ENCODE measurements at places on chromosomes 3 and 15.

GRCh38 chr3:164806188-164806587, 272.1 kb downstream of the SI start:
- DNase-seq = no peak

DNA sequence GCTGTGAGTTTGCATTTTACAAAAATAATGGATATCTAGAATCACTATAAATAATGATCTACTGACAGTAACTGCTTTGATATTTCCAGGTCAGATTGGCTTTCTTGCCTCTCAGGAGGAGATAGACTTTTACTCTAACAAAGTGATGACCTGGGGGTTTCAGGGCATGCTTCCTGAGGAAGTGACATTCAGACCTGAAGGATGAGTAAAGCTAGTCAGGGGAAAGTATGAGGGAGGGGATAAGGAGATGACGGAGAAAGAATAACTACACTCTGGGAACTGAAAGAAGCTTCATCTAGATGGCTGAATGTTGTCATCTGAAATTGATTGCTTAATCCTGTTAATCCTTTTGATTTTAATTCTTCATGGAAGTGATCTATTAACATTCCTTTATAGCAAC, 32.2 kb downstream of the ARMC8 start:
- no peak for DNase-seq

DNA sequence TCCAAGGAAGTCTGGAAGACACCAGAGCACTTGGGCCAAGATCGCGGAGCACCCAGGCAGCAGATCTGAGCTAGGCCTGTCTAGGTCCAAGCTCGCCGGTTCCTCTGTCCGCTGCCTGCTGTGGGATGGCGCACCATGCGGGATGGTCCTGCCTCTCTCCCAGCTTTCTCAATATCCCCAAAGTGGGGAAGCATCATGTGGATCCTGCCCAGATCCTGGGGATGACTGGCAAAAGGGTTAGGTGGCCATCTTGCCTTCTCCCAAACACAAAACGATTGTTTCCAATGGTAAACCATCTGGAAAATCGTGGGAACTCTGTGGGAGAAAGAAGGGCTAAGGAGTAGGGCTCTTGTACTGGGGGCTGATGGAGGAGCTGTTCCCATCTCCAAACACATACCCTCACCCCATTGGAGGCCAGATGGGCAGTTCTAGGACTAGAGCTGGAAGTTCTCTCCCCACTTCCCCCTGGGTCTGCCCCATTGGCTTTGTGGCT, 8.9 kb downstream of the PRKCD start:
- DNase-seq = no peak

DNA sequence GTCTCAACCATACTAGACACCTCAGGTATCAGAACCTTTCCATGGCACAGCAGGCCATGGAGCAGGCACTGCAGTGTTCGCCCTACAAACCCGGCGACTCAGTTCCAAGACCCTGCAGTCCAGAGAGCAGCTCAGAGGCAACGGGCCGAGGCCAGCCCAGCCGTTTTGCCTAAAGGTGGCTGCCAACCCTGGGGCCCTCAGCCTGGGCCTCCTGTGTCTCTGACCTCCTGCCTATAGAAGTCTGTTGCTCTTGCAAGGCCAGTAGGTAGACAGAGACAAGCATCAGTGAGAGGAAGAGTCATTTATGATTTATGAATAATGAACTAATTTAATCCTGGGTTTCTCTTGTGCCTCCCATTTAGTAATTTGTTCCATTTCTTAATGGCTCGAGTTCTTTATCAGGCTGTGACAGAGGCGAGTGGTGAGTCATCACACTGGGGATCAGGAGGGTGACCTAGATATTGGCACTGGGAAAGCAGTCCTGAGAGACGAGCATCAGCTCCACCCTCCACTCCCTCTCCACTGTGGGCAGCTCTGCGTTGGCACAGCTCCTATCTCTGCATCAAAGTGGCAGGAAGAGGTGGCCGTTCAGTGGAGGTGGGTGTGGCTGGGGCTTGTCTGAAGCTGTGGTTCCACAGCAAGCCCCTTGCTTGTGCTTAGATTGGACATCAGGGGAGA, 79.8 kb downstream of the ABHD5 start:
- DNase-seq = no peak

- no peak for DNase-seq
These were observed 251.4 kb downstream of the MAGI1 start for GRCh38 chr3:65787340-65787739.

- DNase-seq = no peak
These were observed 21.0 kb upstream of the CGNL1 start for GRCh38 chr15:57355259-57355658.

GRCh38 chr3:116039651-116039985, 405.7 kb downstream of the LSAMP start:
- no peak for DNase-seq

DNA sequence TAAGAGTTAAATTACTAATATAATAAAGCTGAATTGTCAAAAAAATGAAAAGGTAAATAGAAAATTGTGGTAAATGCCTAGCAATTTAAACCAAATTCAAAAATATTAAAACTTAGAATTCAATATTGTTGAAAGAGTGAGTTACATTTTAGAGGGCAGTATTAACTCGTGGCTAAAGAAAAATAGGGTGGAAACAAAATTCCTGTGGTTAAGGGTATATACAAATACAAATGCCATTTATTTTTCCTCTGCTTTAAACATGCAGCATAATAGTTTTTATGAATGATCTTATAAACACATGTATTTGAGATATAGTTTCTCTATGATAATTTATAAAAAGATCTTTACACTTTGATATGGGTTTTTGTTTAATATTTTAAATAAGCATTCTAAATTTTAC, 79.0 kb downstream of the NEDD4 start:
- DNase-seq = no peak

- no peak for DNase-seq
These were observed 25.4 kb upstream of the CHMP2B start for GRCh38 chr3:87201727-87202126.

GRCh38 chr3:16480861-16481545, 32.5 kb downstream of the RFTN1 start:
- no peak for DNase-seq

- no peak for DNase-seq
These were observed 328.5 kb downstream of the RBMS3 start for GRCh38 chr3:29609328-29609811.

DNA sequence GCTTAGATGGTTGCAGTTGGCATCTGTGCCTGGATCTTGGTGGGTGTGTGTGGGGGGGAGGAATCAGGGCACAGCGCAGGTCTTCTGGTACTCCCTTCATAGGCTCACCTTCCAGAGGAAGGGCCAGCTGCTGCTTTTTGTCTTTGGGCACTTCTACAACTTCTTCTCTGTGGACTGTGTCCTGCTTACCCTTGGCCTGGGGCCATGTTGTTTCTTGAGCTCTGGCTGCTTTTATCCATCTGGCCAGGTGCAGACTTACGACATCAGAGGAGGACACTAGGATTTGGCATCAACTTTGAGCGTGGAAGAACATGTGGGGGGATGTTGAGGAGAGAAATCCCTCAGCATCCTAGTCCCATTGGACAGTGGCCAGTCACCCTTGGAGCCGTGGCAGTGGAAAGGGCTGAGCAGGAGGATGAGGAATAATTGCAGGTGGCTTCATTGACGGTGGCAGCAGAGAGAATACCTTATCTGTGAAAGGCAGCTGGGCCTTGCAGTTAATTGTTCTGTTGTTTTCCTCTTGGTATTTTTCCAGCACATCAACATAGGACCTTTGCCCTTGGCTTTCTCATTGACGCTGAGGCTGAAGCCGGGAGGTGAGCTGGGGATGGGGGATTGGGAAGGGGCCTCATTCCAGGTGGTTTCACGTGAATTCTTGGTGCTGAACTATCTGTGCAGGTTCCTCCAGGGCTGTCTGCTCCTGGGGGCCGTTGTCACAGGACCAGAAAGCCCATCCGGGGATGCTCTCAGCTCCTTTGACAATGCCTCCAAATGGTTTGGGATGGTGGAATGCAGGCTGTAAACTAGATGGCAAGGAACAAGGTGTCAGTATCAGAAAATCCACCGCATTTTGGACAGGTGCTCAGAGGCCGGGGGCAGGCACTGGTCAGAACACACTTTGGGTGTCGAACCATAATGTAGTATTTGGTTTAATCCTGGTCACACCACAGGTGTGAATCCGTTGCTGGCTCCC, 9.7 kb downstream of the EPHB1 start:
- no peak for DNase-seq

- no peak for DNase-seq
These were observed 20.6 kb upstream of the FBLN2 start for GRCh38 chr3:13528217-13528867.

GRCh38 chr3:46609944-46610722, 2.2 kb upstream of the FAM240A start:
- DNase-seq = no peak

DNA sequence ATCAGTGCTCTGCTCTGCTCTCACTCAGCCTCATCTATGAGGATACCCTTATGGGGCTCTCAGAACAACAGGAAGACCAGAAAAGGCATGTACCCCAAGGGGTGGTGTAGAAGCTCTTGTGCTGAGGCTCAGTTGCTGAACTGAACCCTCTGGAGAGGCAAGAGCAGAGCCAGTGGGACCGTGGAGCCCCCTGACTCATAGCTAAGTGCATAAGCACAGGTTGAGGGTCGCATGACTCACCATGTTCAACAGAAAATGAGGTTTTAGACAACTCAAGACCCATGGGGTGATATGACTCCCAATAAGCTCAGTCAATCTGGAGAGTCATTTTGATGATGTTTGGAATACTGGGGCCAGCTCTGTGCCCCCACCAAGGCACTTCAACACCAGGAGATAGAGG, 37.3 kb downstream of the CRYGS start:
- no peak for DNase-seq

- no peak for DNase-seq
These were observed 8.6 kb downstream of the ZNF445 start for GRCh38 chr3:44468572-44469520.

GRCh38 chr3:187085933-187086332, 53.4 kb downstream of the RPL39L start:
- no peak for DNase-seq

GRCh38 chr15:58459560-58459959, 27.8 kb downstream of the LIPC start:
- no peak for DNase-seq

DNA sequence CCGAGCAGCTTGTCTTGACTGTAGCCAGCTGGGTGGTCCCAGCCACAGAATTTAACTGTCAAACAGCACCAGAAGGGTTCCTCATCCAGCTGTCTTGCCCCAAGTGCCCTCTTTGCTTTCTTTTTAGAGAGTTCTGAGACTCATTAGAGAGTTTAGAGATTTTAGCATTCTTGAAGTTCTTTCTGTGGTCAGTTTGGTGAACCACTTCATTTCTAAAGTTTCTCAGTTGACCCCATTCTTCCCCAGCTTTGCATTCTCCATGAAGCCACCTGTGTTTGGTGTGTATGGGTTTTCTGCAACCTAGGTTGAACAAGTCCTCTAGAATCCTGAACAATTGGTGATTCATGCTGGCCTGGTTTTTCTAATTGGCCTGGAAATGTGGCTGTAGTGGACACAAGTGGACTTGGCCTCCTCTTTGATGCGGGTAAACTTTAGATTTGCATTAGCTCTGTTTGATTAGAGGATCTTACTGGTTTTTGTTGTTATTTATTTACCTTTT, 33.7 kb downstream of the FLNB start:
- no peak for DNase-seq

- DNase-seq = no peak
These were observed 143.7 kb downstream of the NR1D2 start for GRCh38 chr3:24088782-24089181.

DNA sequence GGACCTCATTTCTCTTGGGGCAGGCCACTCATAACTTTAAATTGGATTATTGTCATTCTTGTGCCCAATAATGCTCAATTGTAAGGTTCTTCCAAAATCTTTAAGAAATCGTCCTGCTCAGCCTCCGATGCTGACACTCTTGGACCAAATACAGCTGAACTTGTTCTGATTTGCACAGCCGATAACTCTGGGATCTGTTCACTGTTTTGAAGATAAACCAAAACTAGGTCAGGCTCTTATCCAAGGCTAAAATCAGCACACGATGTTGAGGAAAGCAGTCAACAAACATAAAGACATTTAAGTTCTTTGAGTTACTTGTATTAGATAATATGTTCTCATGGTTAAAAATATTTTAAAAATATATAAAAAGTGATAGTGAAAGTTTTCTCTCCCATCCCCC, 52.0 kb upstream of the NEO1 start:
- no peak for DNase-seq

- no peak for DNase-seq
These were observed 56.4 kb downstream of the PLAAT1 start for GRCh38 chr3:193297421-193297820.

GRCh38 chr3:117665296-117665695, 955.7 kb downstream of the TUSC7 start:
- no peak for DNase-seq

DNA sequence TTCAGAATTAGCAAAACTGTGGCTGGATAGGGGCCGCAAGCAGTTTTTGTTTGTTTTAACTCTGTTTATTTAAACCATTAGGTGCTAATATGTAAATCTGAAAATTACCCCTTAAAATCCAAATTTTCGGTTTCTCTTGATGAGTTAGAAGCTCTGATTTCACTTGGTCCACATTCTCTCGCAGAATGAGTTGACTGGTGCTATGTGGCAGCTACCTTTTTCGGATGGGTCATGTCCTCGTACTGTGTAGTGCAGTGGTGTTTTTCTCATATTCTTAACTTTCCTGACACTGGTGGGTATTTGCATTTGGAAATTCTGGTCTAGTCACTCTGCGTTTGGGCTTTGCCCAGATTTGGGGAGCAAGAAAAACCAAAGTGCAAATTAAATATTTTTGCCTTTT, 87.1 kb downstream of the DIPK2A start:
- no peak for DNase-seq

DNA sequence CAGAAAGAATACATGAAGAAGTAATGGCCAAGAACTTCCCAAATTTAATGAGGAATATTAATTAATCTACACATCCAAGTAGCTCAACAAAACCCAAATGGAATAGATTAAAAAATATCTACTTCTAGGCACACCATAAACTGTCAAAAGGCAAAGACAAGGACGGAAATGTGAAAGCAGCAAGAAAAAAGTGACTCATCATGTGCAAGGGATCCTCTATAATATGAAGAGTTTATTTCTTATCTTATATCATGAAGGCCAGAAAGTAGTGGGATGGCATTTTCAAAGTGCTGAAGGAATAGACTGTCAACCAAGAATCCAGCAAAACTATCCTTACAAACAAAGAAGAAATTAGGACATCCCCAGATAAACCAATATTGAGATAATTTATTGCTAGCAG, 73.9 kb upstream of the PRICKLE2 start:
- DNase-seq = no peak

DNA sequence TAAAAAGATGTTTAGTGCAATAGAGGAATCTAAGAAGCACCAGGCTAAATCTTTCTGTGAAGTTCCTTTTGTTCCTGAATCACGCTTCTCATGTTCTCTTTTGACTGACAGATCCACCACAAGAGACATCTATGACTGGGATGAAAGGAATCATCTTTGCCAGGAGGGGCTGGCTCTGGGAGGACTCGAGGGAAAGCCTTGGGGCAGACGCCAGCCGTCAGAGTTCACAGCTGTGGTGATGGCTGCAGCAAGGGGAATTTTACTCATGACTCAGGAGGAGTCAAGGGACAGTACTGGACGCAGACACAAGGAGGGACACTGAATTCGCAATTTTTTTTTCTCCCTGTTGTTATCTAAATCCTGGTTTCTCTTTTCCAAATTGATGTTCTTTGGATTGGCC, 38.7 kb downstream of the C3orf38 start:
- DNase-seq = no peak
